H9 (cell line): ENCODE measurements at places on chromosomes 1 and 21.

GRCh38 chr1:172167796-172168596, 252.5 kb upstream of the C1orf105 start:
- no peak for DNase-seq

DNA sequence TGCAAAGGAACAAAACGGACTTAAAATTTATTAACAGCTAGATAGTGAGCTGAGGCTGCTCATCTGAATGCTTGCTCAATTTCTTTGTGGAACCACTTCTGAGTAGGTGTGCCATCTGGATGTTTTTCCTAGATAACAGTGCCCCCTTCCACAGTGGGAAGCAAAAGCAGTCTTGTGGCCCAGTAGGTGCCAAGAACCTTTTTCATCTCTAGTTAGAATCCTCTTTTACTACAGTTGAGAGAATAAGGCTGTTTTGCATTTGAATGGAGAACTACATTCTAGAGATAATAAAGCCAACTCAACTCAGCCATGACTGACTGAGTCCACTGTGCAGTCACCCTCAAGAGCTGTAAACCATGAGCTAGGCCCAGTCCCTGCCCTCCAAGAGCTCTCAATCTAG, 13.3 kb downstream of the F3 start:
- DNase-seq, result no peak

- no peak for DNase-seq
Observed at GRCh38 chr21:14862794-14863720, 201.7 kb downstream of the NRIP1 start.

GRCh38 chr1:101288491-101288944, 51.7 kb downstream of the S1PR1 start:
- peak; percentile 43 for DNase-seq

GRCh38 chr1:9652379-9653209, 1.1 kb downstream of the PIK3CD start:
- DNase-seq, result no peak

DNA sequence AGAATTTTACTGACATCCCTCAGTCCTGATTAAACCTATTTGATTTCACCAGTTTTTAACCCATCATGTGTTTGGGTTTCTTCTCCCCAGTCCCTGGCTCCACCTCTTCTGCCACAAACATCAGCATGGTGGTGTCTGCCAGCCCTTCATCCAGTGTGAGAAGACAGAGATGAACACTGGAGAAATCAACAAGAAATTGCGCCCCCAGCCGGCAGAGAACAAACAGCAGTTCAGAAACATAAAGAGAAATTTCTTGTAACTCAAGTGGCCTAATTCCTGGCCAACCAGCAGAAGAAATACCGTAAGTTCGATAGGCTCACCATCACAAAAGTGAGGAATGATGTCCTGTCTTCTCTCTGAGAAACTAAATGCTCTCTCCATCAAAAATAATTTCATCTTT, 18.3 kb downstream of the S100A11 start:
- DNase-seq, result peak; percentile 69

DNA sequence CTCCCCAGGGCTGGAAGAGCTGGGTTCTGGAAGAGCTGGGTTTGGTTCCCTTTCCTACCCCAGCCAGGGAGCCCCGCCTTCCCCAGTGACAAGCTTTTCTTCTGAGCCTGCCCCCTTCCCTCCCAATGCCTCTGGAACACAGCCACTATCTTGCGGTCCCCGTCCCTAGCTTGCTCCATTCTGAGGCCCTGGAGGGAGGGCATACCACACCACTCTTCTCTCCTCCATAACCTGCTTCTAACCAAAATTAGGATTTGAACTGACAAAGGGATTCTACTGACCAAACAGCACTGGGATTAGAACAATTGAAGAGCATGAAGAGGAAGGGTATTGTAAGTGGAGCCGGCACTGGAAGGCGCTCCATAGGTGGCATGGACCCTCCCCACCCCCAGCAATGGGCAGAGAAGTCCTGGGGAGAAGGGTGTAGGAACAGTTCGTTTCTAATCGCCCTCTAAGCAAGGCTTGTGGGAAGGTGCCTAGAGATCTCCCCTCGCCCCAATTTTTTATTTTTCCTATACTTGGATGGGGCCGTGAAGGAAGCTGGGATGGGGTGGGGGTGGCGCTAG, 690 bp downstream of the C1orf216 start:
- peak; percentile 56 for DNase-seq

GRCh38 chr1:116679091-116679827, 11.7 kb upstream of the IGSF3 start:
- no peak for DNase-seq
